ENCODE measurements at places on chromosomes 11 and 22. TPM values are rescaled to one million over a fixed set of nuclear protein-coding genes. Genes with fewer than 3 reads are reported as not detected.

- no peak for DNase-seq
Measured at GRCh38 chr11:96050435-96051182, 126.7 kb upstream of the MTMR2 start.

The MMP11 gene
- total RNA-seq, result 22.3 TPM

DNA sequence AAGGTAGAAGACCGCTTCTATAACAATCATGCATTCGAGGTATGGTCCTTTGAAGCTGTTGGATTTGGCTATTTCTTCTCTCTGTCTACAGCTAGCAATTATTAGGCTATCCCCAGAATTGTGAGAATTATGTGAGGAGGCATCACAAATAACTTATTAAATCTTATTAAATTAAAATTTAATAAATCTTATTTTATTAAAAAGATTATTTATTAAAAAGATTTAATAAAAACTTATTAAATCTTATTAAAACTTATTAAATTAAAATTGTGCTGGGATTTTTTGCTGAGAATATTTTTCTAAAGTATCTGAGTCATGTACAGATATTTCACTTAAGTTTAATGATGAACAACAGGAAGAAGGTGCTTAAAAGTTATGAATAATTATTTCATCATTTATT is 7.7 kb downstream of the SPA17 start:
- DNase-seq, result no peak

The ANKK1 gene
- total RNA-seq, result 0.17 TPM

The DLG2 gene
- total RNA-seq, result 0.17 TPM

DNA sequence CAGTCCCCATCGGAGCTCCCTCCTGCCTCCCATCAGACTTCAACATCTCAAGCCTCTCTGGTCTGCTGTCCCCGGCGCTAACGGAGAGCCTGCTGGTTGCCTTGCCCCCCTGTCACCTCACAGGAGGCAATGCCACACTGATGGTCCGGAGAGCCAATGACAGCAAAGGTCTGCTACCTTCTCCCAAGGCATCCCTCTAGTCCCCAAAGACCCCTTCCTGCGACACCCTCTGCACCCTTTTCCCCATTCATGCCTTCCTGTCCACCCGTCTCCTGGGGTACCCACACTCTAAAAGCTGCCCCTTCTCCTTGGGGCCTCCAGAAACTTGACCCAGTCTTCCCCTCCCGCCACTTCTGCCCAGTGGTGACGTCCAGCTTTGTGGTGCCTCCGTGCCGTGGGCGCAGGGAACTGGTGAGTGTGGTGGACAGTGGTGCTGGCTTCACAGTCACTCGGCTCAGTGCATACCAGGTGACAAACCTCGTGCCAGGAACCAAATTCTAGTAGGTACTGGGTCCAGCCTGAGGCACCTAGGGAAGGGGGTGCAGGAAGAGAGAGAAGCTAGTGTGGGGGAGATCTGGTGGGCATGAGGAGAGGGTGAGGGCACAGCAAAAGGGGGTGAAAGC is 860 bp downstream of the UPK2 start:
- no peak for DNase-seq

The IL18 gene
- 31.3 TPM for total RNA-seq

- DNase-seq, result no peak
Measured at GRCh38 chr11:77814848-77815247, 5.7 kb downstream of the RSF1 start.

The TBX1 gene
- not detected for total RNA-seq

The FAM181B gene
- total RNA-seq, result 0.06 TPM

- no peak for DNase-seq
Measured at GRCh38 chr11:100635194-100635593, 51.9 kb upstream of the ARHGAP42 start.

The NXPE1 gene
- total RNA-seq, result not detected

The FAT3 gene
- 0.80 TPM for total RNA-seq

GRCh38 chr22:43848366-43849171 is 13.7 kb downstream of the SULT4A1 start:
- DNase-seq, result no peak

The SMTNL1 gene
- not detected for total RNA-seq

GRCh38 chr11:19711911-19712280 is 741 bp upstream of the NAV2 start:
- no peak for DNase-seq

- DNase-seq, result peak; percentile 74
Measured at GRCh38 chr11:62709247-62710000, 1.9 kb downstream of the GNG3 start.

GRCh38 chr22:27241430-27242321 is 559.9 kb downstream of the MN1 start:
- DNase-seq, result no peak

All from epithelial cell of proximal tubule (primary cell).